Activated CD4-positive, alpha-beta memory T cell treated with anti-CD3 and anti-CD28 coated beads for 36 hours (primary cell): ENCODE measurements at places on chromosomes 3 and 15. TPM values are rescaled to one million over a fixed set of nuclear protein-coding genes. Genes with fewer than 3 reads are reported as not detected.

GRCh38 chr3:150286390-150287147 is 121.5 kb upstream of the TSC22D2 start:
- peak; percentile 12 for DNase-seq
- H3K27me3 ChIP-seq, result peaks cover 14% of the 10 kb centered on the region
- H3K27ac ChIP-seq, result no peak overlapping the region
- no peak overlapping the region for H3K4me3 ChIP-seq

DNA sequence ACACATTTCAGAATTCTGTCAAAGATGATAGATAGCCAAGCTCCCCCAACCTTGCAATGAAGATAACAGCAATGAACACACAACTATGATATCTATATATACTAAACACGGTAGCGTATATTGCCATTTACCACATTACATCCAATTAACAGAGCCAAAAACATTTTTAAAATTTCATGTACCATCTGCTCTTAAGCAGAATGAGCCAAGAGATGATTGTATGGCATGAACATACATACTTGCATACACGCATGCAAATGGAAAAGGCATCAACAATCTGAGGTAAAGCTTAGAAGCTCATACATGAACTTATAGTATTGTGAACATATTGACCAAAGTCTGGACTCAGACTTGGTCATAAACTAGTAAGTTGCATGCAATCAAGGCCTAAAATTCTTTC is 712.9 kb upstream of the GOLIM4 start:
- no peaks in the 10 kb centered on the region for H3K4me1 ChIP-seq
- no peaks in the 10 kb centered on the region for H3K27me3 ChIP-seq
- H3K4me3 ChIP-seq, result no peak overlapping the region
- DNase-seq, result no peak
- no peaks in the 10 kb centered on the region for H3K36me3 ChIP-seq

DNA sequence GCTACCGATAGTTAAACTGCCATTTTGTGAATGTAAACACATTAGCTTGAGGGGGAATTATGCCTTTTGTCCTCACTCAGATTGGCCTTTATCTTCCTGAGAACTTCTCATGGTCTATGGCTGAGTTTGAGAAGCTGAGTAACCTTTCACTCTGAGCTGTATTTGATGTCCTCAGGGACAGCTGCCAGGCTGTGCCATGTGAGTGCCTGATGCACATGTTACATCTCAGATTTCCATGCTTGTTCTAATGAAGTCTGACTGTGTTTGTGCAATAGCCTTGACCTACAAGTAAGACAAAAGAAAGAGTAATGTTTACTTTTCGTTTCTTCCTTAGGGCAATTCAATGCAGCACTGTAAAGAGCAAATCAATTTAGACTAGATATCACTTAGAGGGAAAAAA is 44.1 kb upstream of the ARL6 start:
- H3K27me3 ChIP-seq, result no peaks in the 10 kb centered on the region
- DNase-seq, result no peak
- no peak overlapping the region for H3K4me3 ChIP-seq
- no peaks in the 10 kb centered on the region for H3K4me1 ChIP-seq
- no peaks in the 10 kb centered on the region for H3K36me3 ChIP-seq
- H3K27ac ChIP-seq, result no peak overlapping the region

- H3K4me3 ChIP-seq, result no peak overlapping the region
- no peak for DNase-seq
- H3K27me3 ChIP-seq, result peaks cover 12% of the 10 kb centered on the region
- H3K4me1 ChIP-seq, result no peaks in the 10 kb centered on the region
These were observed 116.6 kb downstream of the CHDH start for GRCh38 chr3:53729618-53730017.

- DNase-seq, result no peak
- no peaks in the 10 kb centered on the region for H3K36me3 ChIP-seq
- no peak overlapping the region for H3K4me3 ChIP-seq
- no peaks in the 10 kb centered on the region for H3K27me3 ChIP-seq
- H3K4me1 ChIP-seq, result peaks cover 24% of the 10 kb centered on the region
- H3K27ac ChIP-seq, result no peak overlapping the region
These were observed 82.0 kb downstream of the LIPC start for GRCh38 chr15:58513726-58514336.

GRCh38 chr3:111915905-111916304 is 56.8 kb downstream of the PHLDB2 start:
- DNase-seq, result no peak
- H3K4me3 ChIP-seq, result no peak overlapping the region
- no peaks in the 10 kb centered on the region for H3K27me3 ChIP-seq
- H3K36me3 ChIP-seq, result peaks cover 3% of the 10 kb centered on the region

GRCh38 chr15:41408234-41408641 is 5.9 kb upstream of the NDUFAF1 start:
- no peak for DNase-seq
- no peak overlapping the region for H3K27ac ChIP-seq
- H3K36me3 ChIP-seq, result peaks cover 2% of the 10 kb centered on the region
- H3K4me1 ChIP-seq, result peaks cover 9% of the 10 kb centered on the region
- no peaks in the 10 kb centered on the region for H3K27me3 ChIP-seq

GRCh38 chr3:193884652-193885051 is 251.3 kb upstream of the HES1 start:
- H3K4me1 ChIP-seq, result no peaks in the 10 kb centered on the region
- H3K4me3 ChIP-seq, result no peak overlapping the region
- peaks cover 6% of the 10 kb centered on the region for H3K27me3 ChIP-seq
- no peak overlapping the region for H3K27ac ChIP-seq

DNA sequence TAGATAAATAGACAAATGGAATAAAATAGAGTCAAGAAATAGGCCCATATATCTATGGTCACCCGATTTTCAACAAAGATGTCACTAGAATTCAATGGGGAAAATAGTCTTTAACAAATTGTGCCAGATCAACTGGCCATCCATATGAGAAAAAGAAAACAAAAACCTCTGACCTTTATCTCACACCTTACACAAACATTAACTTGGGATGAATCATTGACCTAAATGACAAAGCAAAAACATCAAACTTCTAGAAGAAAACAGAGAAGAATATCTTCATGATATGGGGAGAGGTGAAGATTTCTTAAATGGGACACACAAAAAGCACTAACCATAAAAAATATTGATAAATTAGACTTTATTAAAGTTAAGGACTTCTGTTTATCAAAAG is 31.9 kb downstream of the ITGA11 start:
- H3K4me1 ChIP-seq, result no peaks in the 10 kb centered on the region
- H3K27ac ChIP-seq, result no peak overlapping the region
- H3K36me3 ChIP-seq, result no peaks in the 10 kb centered on the region
- DNase-seq, result no peak
- peaks cover 4% of the 10 kb centered on the region for H3K27me3 ChIP-seq
- H3K4me3 ChIP-seq, result no peak overlapping the region

DNA sequence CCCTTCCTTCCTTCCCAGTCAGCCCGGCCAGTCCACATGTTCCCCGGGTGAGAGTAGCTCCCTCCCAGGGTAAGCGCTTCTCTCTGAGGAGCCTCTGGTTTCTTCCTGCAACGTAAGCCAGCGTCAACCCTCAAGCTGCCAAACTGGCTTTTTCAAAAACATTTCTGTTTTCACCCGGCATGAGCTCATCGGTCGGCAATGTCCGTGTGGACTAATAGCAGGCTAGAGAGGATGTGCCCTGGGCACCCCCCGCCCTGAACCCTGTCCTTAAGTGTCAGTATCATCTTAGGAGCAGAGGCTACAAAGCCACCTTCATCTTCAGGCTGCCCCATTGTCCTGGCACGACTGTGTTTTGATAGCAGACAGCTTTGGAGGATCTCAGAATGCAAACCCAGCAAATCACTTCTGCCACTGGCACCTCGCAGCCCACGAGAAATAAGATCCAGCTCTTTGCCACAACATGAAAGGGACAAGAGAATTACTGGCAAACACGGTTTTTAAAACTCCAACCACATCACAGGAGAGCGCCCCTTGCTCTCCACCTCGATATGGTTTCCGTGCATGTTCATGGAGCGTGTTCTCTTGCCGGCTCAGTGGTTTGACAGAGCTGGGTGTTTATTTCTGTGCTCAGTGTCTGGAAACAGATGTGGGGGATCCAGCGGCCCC is 9.9 kb downstream of the ALDH1A3 start:
- DNase-seq, result no peak
- H3K4me1 ChIP-seq, result no peaks in the 10 kb centered on the region
- H3K4me3 ChIP-seq, result no peak overlapping the region
- peaks cover 42% of the 10 kb centered on the region for H3K27me3 ChIP-seq
- H3K27ac ChIP-seq, result no peak overlapping the region

DNA sequence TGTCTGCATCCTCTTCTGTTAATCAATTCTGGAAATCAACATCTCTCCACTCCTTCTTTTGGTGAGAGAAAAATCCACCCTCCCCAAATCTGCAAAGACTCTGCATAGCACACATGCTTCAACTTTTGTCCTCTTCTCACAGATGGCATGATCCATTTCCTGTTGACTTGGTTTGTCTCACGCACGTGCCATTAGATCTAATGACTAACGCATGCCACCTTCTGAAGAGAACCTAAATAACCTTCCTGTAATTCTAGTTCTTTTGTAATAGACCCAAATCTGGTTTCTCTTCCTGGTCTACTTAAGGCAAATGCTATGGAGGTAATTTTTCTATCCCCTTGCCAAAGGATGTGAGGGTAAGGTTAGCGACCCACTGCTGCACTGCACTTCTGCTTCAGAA is 51.0 kb upstream of the ATOSA start:
- no peak overlapping the region for H3K4me3 ChIP-seq
- no peaks in the 10 kb centered on the region for H3K27me3 ChIP-seq
- H3K4me1 ChIP-seq, result peaks cover 36% of the 10 kb centered on the region
- no peaks in the 10 kb centered on the region for H3K36me3 ChIP-seq
- peak; percentile 53 for DNase-seq

- H3K27ac ChIP-seq, result no peak overlapping the region
- H3K36me3 ChIP-seq, result no peaks in the 10 kb centered on the region
- no peak overlapping the region for H3K4me3 ChIP-seq
- no peaks in the 10 kb centered on the region for H3K4me1 ChIP-seq
These were observed 138.3 kb downstream of the RYR3 start for GRCh38 chr15:33448961-33449606.

DNA sequence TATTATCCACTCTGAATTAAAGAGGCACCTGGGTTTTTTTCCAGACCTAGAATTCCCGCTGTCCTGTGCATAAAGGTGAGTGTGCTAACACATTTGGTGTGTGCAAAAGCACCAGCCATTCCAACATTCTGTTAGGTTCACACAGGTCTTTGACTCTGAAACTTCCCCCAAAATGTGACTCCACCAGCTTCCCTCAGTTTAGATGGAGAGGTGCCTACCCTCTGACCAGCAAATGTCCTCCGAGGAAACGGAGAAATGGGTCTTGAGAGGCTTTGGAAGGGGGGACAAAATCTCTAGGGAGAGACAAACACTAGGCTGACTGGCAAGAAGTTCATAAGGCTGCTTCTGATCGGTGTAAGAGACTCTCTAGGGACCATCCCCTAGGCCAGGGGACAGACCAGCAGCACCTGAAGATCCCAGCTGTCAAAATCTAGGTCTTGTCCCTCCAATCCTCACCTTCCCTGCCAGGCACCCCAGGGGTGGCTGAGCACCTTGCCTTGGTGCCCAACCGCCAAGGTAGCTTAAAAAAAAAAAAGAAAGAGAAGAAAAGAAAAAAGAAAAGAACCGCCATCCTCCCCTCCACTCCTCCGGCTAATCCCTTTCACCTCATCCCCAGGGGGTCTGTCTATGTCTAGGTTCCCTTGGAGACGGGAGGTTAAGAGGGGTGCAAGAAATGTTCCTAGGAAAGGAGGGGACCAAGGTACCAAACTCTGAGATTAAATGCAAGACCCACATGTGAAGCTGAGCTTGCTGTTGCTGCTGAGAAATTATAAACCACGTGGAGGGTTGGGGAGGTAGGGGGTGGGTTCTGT is 2.0 kb upstream of the MECOM start:
- H3K4me1 ChIP-seq, result peaks cover 31% of the 10 kb centered on the region
- no peaks in the 10 kb centered on the region for H3K36me3 ChIP-seq
- H3K27ac ChIP-seq, result no peak overlapping the region
- peaks cover 79% of the 10 kb centered on the region for H3K27me3 ChIP-seq
- no peak for DNase-seq
- H3K4me3 ChIP-seq, result no peak overlapping the region

DNA sequence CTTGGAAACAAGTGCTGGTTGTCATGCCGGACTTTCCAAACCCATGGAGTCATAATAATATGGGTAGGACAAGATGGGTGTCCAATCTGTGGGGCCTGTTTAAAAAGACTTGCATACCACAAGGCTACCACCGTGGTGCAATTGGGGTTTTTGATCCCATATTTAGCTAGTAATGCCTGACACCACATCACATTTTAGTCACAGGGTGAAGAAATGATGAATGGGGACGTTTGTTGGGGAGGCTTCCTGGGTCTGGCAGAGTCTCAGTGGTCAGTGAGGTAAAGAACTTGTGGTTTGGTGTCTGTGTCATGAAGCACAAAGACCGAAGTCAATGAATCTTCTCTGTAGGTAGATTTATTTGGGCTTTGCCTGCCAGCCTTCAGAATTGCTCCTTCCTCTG is 31.0 kb downstream of the P3H2 start:
- H3K4me1 ChIP-seq, result no peaks in the 10 kb centered on the region
- H3K4me3 ChIP-seq, result no peak overlapping the region
- H3K27me3 ChIP-seq, result peaks cover 8% of the 10 kb centered on the region
- DNase-seq, result no peak
- H3K27ac ChIP-seq, result no peak overlapping the region

DNA sequence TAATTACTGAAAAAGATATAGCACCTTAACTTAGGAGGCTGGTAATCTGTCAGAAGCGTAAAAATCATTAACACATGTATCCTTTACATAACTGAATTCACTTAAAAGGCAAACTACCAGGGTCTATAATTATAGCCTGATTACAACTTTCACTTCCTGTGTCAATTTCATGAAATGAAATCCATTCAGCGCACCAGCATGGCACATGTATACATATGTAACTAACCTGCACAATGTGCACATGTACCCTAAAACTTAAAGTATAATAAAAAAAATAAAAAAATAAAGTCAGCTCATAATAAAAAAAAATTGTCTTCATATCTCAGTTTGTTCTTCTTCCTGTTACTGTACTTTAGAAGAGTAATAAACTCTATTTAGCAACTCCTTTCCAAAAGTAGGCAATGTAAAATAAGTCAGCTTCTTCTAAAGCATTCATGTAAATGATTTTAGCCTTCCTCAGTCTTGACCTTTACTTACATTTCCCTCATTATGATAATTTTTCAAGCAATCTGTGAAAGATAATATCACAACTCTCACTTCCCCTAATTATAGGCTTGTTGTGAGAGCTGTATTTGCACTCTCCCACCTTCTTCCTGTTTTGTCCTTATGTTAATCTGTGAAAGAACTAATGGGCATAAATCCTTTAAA is 50.1 kb downstream of the KBTBD8 start:
- H3K4me1 ChIP-seq, result peaks cover 3% of the 10 kb centered on the region
- no peaks in the 10 kb centered on the region for H3K36me3 ChIP-seq
- no peak overlapping the region for H3K4me3 ChIP-seq
- DNase-seq, result no peak
- no peak overlapping the region for H3K27ac ChIP-seq

Gene STAB1
- total RNA-seq, result 0.14 TPM

Gene RASL12
- not detected for total RNA-seq

Gene TAGLN3
- 0.85 TPM for total RNA-seq
